ENCODE measurements at places on chromosomes 4 and X.

- DNase-seq = no peak
Measured at GRCh38 chr4:151921811-151922210, 161.0 kb upstream of the GATB start.

- no peak for DNase-seq
Measured at GRCh38 chrX:149259241-149259640, 245.9 kb downstream of the IDS start.

GRCh38 chrX:39734174-39734776, 363.5 kb downstream of the BCOR start:
- DNase-seq = no peak

GRCh38 chr4:97646997-97647396, 496.3 kb downstream of the STPG2 start:
- no peak for DNase-seq

DNA sequence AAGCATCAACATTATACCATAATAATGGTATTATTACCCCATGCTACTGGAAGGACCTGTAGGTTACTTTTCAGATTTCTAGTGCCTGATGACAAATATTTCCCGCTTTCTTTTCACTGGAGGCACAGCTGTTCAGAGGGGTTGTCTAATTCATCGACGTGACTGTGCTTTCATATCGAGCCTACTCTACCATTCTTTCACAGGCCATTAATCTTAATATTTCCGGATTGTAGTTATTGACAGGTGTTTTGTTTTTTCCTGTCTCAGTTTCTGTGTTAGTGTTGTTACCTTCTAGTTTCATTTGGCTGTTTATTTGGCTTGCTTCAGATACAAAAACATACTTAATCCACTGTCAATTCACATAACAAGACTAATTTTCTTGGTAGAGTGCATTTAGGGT, 330.9 kb downstream of the SPOCK3 start:
- DNase-seq = no peak

- no peak for DNase-seq
Measured at GRCh38 chrX:48695925-48696300, 621 bp upstream of the SUV39H1 start.

DNA sequence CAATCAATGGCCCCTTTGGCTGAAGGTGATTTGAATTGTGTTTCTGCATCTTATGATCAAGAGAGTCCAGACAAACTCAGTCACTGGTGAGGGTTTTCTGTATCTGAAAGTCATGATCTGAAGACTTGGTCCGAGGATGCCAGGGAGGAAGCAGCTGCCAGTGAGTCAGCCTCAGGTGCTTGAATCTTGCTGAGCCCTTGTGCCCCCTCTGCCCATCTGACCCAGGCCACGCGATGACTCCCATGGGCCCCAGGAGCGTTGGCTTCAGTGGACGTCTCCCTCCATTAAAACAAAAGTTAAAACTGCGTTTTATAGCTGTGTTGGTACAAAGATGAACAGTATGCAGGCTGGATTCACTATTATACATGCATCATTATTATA, 62.0 kb downstream of the HTRA3 start:
- DNase-seq = no peak

GRCh38 chr4:91600301-91600700, 703.5 kb upstream of the GRID2 start:
- DNase-seq = no peak

DNA sequence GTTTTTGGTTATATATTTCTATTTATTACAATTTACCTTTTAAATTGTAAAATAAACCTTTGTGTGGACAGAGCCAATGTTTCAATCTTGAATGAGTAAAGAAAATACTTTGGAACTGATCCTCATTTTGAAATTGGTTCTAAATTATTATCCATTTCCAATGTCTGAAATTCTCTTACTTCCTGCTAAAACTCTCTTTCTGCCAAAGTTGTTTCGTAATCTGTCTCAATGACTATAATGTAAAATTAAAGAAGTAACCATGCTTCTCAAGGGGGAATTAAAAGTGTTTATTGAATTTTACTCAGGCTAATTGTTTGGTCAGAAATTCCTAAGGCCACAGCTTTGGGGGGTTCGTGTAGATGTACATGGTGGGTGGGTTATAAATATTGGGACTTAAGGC, 34.8 kb downstream of the YIPF6 start:
- DNase-seq = no peak

DNA sequence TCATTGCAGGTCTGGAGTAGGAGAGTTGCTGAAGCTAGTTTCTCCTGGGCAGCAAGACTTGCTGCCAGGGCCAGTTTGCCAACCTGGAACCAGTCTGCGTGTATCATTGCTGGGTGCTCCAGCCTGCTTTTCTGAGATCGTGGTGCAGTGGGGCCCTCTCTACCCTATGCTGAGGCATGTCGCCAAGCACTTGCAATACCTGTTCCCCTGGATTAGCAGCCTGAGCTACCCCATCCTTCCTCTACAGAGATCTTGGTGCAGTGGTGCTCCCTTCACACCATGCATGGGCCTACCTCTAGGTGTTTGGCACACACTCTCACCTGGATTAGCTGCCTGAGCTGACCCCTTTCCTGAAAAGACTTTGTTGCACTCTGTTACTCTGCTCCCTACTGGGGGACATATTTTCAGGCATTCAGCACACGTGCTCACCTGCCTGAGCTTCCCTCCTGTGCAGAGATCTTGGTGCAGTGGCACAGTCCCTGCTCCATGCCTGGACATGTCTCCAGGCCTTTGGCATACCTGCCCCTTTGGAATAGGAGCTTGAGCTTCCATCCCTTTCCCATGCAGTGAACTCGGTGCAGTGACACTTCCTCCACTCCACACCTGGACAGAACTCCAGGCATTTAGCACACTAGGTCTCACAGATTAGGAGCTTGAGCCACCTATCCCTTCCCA, 133.7 kb upstream of the CXCL13 start:
- DNase-seq = no peak

GRCh38 chr4:137927972-137928371, 314.2 kb downstream of the SLC7A11 start:
- no peak for DNase-seq

- no peak for DNase-seq
Measured at GRCh38 chr4:97507587-97508245, 635.6 kb downstream of the STPG2 start.

- no peak for DNase-seq
Measured at GRCh38 chr4:185013417-185014125, 4.7 kb upstream of the HELT start.

- DNase-seq = no peak
Measured at GRCh38 chrX:148271263-148271662, 229.2 kb upstream of the AFF2 start.

DNA sequence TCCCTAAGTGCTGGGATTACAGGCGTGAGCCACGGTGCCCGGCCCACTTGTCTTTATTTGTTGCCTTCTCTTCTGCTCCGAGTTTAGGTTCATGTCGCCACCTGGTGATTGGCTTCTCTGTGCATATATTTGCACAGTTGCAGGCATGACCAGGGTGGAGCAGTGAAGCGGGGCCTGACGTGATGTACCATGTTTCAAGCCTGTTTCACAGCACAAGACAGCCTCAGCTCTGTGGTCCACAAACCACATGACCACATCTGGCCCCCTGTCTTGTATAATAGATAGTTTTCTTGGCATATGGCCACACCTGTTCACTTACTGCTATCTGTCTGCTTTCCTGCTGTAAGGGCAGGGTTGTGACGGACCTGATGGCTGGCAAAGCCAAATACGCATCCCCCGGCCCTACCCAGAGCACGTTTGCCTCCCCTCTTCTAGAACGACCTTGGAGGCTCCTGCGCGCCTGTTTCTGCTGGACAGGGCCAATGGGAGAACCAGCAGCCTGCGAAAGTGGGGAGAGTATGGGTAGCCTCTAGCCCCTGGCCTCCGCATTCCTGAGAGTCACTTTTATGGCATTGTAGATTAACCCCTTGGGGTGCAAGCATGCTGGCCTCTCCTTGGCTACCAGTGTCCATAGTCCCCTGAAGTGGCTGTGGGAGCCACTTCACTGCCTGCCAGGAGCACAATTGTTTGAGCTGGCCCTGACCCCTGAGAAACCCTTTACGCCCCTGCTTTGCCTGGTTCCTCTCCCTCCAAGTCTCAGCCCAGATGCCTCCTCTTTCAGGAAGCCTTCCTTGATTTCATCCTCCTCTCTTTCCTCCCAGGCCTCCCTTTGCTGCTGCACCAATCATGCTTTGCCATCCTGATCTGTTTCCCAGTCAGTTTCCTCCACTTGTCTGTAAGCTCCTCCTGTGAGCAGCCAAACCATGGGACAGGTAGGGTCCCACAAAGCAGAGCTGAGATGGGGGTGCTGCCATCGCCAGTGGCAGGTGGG, 6.0 kb upstream of the SH3TC1 start:
- DNase-seq = peak; percentile 64

GRCh38 chrX:16033331-16033730, 90.0 kb upstream of the GRPR start:
- DNase-seq = no peak

- DNase-seq = peak; percentile 58
Measured at GRCh38 chr4:4762909-4763821, 96.3 kb upstream of the MSX1 start.

GRCh38 chrX:70434352-70434866, 10.2 kb upstream of the DLG3 start:
- DNase-seq = peak; percentile 64

- no peak for DNase-seq
Measured at GRCh38 chrX:2324151-2324550, 176.6 kb downstream of the DHRSX start.

DNA sequence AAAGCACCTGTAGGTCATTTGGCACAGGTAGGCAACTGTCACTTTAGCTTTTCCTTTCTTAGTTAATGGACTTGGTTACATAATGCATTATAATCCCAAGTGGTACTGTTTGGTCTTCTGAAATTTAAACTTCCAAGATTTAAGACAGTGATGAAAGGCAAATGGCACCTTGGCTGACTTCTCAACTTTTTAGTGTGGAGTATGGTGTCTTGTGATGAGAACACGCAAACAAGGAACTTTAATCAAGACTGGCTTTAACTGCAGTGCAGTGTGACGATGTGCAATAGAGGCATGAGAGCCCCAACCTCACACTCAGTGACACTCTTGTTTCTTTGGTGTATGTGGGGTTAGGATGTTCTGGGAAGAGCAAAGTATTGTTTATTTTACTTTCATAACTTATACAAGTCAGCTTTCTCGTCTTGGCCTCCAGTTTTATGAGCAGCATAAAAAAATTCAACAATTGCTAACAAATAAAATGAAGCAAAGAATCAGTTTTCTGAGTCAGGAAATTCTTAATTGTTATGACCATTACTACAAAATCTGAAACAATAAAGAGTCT, 171.9 kb downstream of the MAD2L1 start:
- DNase-seq = no peak

GRCh38 chr4:41318839-41319530, 62.3 kb downstream of the UCHL1 start:
- DNase-seq = no peak

DNA sequence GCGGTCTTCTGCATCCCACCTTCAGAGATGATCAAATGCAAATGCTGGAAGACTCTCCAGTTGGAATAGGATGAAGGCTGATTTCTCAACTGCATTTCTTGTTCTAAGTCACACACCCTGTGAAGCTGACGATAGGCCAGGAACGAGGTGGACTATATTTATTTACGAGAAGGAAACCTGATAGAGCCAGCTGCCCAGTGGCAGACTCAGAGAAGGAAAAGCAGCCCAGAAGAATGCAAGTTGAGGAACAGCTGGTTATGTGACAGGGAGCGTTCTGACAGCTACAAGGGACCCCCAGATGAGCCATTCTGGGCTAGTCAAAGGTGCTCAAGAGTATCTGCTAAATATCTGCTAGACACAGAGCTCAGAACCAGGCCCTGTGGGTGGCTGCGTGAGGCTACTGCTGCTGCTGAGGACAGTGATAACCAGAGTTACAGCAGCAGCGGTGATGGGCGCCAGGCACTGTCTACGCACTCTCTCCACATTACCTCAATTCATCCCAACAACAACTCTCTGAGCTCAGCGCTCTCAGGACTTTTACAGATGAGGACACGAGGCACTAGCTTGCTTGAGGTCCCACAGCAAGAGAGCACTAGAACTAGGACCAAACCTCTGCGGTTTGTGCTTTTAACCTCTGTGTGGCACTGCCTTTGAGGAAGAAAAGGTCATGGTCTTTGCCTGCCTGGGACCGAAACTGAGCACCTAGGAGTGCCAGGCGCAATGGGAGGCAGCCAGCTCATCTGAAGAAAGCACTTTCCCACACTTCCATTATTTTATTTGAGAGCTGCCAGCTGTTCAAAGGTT, 69.0 kb downstream of the GATB start:
- DNase-seq = no peak

- no peak for DNase-seq
Measured at GRCh38 chr4:10731162-10731561, 46.6 kb upstream of the CLNK start.

DNA sequence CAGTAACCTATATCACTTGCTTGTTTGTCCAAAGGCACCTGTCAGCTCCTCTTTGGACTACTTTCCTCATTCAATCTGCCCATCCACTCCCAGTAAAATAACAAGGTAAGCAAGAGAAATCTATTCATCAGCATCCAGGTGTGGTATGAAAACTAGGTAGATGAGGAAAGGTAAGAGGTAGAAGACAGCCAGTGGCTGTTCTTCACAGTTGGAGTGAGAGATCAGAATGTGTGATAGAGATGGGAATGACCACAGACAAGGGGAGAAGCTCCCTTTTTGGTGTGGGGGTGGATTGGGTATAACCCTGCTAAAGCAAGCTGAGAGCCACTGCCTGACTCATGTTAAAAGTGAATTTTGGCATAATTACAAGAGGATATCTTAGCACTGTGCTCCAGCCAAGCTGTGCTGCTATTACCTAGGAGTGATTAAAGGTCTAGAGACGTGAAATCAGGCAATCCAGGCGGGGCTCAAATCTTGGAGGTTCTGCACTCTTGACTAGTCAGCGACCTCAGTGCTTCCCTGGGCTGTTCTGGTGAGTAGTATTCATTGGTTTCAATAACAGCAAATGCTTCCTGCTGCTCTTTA, 28.1 kb upstream of the RASL11B start:
- no peak for DNase-seq

- no peak for DNase-seq
Measured at GRCh38 chr4:3388471-3389232, 53.1 kb upstream of the HGFAC start.

DNA sequence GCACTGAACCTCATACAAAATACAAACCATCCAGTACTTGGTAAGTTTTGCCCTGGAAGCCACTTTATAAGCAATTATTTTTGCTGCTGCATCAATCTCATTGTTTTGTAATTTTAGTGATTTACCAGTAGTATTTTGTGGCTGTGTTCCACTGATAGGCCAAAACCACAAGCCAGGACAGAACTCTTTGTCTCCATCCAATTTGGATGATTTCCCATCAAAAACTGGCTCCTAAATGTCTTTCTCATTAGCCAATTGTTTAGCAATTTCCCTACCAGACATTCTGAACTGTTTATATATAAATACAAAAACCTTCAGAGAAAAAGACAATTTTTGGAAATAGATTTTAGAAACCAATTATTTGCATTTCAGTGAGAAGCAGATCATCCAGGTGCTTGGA, 4.4 kb downstream of the GSPT2 start:
- no peak for DNase-seq

DNA sequence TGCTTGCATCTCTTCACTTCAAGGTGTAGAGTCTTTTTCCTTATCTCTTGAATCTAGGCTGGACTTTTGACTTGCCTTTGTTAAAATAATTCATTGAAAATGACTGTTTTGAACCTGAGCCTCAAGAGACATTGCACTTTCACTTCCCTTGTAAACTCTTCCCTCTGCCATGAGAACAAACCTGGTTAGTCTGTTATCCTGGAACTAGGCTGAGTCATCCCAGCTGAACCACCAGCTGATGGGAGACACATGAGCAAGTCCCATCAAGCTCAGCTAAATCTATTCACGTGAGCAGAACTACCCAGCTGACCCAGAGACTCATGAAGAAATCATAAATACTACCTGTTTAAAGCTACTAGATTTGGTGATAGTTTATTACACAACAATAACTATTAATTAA, 202.3 kb upstream of the CENPE start:
- no peak for DNase-seq

Measured in GM12892 (cell line).